Neuronal stem cell (in vitro differentiated cells): ENCODE measurements at places on chromosomes 7 and 10.

DNA sequence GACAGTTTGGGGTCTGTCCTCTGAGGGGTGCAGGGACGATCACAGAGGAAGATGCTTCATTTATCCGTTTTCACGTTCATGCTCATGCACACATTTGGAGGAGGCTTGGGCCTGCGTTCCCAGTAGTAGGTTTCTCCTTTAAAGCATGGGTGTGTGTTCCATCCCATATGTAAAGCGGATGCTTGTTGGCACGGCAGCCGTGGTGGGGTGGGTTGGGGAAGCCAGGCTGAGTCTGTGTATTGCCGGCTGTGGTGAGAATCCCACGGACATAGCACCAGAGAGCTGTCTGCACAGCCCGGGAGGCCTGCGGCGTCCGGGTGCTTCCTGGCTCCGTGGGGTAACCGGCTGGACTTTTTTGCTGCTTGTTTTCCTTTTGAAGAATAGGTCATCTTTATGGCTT is 440 bp downstream of the JAKMIP3 start:
- DNase-seq = no peak

DNA sequence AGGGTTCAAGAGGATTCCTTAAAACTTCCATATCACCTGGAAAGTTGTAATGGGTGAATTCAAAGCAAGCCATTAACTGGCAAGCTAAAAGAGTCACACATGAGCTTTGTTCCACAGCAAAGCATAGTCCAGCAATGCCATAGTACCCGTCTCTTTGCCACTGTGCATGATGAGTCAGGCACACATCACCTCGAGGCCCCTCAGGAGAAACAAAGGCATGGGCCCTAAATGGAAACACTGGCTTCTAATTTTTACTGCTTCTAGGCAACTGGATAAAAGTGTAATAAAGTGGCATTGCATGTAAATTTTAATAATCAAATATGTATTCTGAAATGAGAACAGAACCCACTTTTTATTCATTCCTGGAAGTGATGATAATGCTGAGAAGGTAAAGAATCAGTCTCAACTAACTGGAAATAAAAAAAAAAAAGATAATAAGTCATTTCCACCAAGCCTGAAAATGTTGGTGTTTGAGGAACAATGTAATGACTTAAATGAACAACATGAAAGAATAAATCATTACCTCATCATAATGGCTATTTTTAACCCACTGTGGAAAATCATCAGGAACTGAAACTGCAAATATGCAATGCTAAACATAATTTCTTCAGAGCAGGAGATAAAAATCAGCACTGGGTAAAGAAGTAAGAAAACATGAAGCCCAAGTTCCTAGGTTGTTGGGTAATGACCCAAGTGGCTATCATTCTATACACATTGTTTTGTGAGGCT is 104.9 kb downstream of the CDK6 start:
- DNase-seq = no peak

GRCh38 chr7:99111591-99111990 is 32.3 kb downstream of the SMURF1 start:
- DNase-seq = no peak

GRCh38 chr10:62735464-62736167 is 68.9 kb upstream of the ADO start:
- no peak for DNase-seq
